Stimulated activated CD8-positive, alpha-beta memory T cell treated with anti-CD3 and anti-CD28 coated beads, Interleukin-15, amount 100 ng/mL, for 48 hours (primary cell): ENCODE measurements at places on chromosomes 16 and 17.

- DNase-seq, result no peak
These were observed 34.8 kb upstream of the MTSS2 start for GRCh38 chr16:70720425-70721201.

- no peak for DNase-seq
These were observed 28.5 kb downstream of the CRLF3 start for GRCh38 chr17:30796016-30796415.

- peak; percentile 42 for DNase-seq
These were observed 55.0 kb upstream of the CBFA2T3 start for GRCh38 chr16:89031715-89032659.

GRCh38 chr17:49388290-49388640, 26.2 kb upstream of the ZNF652 start:
- DNase-seq, result no peak

- DNase-seq, result no peak
These were observed 28.7 kb downstream of the KNOP1 start for GRCh38 chr16:19689342-19689741.

DNA sequence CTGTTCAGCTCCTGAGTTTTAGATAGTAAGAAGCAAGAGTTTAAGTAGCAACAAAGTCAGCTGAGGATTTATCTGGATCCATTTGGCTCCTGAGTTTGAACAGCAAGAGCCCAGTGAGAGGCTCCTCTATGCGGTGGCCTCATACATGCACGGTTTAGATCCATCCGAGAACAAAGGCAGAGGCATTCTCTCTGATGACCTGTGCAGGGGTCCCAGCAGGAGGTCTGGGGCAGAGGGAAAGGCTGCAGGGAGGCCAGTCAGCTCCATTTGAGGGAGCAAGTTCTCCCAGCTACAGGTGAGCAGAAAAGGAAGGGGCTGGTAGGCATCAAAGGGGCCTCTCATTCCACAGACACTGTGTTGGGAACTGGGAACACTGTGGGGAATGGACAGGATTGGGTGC, 16.5 kb downstream of the PITPNM3 start:
- DNase-seq, result no peak
